Stimulated activated CD4-positive, alpha-beta T cell treated with anti-CD3 and anti-CD28 coated beads, Interleukin-12 subunit alpha, Interleukin-12 subunit beta, amount 100 ng/mL, for 4 hours (primary cell): ENCODE measurements at places on chromosomes 12 and 14.
A peak's percentile ranks its signal among the peaks of the same experiment; 100 is the strongest.

- DNase-seq: peak; percentile 50
These were observed 32.7 kb downstream of the VCPKMT start for GRCh38 chr14:50083467-50084337.

- no peak for DNase-seq
These were observed 8.9 kb upstream of the LIN7A start for GRCh38 chr12:80946591-80946990.

DNA sequence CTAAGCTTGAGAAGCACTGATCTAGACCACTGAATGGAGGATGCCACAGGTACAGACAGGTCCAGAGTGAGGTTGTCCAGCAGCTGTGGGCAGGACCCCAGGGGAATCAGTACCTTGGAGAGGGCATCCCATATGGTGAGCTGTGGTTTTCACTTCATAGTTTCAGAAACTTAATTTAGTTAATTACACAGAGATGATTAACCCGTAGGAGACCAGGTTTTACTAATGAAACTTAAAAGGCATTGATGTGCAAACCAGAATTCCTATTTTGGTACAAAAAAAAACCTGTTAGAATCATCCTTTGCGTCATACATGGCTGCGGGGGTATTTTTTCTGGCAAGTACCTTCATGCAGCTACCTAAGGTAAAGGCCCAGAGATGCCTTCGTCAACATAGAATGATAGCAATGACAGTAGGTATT lies 159.3 kb downstream of the DACT1 start:
- no peak for DNase-seq

GRCh38 chr12:64733857-64734256 lies 25.3 kb downstream of the GNS start:
- DNase-seq: no peak

DNA sequence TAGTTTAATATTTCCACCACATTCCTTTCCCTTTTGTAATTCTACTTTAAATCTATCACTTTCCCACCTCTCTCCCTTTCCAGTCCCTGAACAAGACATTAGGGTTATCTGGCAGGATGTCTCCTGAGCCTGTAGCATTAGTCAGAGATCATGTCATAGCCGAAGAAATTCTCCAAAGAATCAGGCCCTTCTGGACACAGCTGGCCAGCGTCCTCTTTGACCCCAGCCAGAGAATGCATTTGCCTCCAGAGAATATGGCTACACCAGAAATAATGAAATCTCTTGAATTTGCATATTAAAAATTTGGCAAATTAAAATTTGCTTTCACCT lies 56.7 kb downstream of the NTF3 start:
- DNase-seq: no peak

- peak; percentile 27 for DNase-seq
These were observed 8.3 kb downstream of the PROX2 start for GRCh38 chr14:74867673-74868072.

DNA sequence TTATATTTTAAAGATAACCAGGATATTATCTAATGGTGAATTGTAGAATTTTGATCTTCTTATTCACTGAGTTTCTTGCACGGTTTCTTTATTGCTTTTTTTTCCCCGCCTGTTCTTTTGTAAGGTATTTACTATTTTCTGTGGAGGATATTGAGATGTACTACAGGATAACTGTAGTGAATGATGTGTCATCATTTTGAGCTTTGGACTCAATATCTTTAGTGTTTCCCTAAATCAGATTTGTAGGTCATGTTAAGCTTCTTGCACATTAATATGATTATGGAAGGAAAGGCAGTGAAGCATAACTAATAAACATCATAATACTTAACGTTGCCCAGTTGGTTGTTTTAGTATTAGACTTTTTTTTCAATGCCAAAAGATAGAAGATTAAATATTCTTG lies 81.4 kb downstream of the FBXO33 start:
- DNase-seq: no peak

- DNase-seq: peak; percentile 37
These were observed 26.5 kb downstream of the ZBTB42 start for GRCh38 chr14:104827177-104828055.

GRCh38 chr14:93879362-93879983 lies 47.7 kb upstream of the FAM181A start:
- no peak for DNase-seq

DNA sequence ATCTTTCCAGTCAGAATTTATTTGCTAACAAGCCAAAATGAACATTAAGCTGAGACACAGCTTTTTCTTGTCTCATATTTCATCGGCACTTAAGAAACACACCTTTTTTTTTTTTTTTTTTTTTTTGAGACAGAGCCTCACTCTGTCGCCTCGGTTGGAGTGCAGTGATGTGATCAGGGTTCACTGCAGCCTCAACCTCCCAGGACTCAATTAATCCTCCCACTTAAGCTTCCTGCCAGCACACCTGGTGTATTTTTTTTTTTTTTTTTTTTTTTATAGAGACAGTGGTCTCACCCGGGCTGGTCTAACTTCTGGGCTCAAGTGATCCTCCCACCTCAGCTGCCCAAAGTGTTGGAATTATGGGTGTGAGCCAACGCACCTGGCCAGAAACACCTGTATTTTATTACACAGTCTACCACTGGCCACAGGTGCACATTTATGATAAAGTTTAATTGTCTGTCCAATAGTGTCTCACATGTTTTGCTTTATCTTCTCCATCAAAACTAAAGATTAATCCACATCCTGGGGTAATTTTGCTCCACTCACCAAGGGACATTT lies 62.7 kb downstream of the C2CD5 start:
- DNase-seq: no peak

- DNase-seq: no peak
These were observed 23.4 kb downstream of the EML1 start for GRCh38 chr14:99816642-99817041.

DNA sequence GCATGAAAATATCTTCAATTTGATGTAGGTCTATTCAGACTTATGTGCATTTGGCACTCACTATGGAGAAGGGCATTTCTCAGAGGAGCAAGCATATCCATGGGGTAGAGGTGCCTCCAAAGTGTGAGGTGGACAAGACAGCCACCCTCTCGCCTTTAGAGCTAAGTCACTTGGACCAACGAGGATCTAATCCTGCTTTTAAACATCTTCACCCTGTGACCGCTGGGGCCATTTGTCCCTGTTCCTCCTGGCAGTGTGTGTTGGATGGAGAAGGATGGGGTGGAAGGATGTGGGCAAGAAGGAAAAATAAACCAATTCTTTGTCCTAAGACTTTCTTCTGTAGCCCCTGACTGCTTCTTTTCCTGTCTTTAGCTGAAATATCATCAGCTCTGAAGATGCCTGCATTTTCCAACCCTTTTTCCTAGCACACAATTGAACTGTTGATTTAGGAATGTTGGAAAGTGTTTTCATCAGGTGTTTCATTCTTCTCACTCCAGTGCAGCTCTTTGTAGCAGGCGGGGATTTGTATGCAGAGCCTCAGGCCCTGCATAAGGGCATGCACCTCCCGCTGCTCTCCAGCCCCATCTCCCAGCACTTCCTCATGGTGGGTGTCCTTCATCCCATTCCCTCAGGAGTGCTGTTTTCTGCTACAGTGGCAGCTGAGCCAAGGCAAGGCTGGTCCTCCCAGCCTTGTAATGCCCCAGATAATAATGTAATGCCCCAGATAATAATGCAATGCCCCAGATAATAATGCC lies 5.3 kb downstream of the FGF6 start:
- DNase-seq: no peak

DNA sequence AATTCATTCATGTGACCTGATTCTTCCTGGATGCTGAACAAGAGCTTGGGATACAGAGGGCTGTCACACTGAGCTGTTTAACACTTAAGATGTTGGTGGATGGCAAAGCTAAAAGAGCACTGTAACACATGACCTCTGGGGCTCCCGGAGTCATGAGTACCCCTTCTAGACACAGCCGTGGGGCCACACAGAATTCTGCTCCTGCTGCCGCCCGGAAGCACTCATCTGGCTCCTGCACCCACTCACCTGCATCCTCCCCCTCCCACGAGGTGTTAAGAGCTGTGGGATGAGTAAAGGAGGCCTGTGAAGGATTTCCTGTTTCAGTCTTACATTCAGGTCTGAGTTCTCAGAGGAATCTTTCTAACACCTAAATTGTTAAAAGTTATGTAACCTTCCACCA lies 78.0 kb upstream of the SSTR1 start:
- DNase-seq: no peak

GRCh38 chr12:107503887-107504885 lies 181.4 kb upstream of the PWP1 start:
- no peak for DNase-seq

GRCh38 chr14:102594514-102595175 lies 2.2 kb downstream of the RCOR1 start:
- peak; percentile 47 for DNase-seq

DNA sequence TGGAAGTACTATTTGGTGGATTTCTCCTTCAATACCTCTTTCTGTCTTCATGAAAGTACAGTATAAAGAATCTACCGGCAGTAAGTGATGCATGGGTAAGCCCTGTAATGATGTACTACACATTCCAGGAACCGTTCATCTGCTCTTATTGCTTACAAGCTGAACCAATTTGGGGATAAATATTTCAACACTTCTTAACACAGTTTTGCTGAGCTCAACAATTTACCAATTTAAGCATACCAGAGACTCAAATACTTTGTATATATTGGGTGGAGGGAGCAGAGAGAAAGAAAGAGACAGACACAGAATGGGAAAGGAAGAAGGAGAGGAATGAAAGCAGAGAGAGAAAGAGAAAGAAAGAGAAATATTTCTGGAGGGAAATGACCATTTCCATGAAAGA lies 821.1 kb upstream of the FLRT2 start:
- no peak for DNase-seq

DNA sequence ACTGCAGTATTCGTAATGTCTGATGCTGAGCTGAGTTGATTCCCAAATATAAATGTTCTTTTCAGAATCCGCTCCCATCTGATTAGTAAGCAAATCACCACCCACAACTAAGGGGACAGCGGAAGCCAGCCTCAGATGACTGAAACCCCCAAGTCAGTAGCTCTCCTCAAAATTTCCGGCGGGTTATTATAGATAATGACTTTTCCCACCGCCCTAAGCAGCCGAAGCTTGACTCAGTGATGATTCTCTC lies 469 bp upstream of the LRFN5 start:
- no peak for DNase-seq

DNA sequence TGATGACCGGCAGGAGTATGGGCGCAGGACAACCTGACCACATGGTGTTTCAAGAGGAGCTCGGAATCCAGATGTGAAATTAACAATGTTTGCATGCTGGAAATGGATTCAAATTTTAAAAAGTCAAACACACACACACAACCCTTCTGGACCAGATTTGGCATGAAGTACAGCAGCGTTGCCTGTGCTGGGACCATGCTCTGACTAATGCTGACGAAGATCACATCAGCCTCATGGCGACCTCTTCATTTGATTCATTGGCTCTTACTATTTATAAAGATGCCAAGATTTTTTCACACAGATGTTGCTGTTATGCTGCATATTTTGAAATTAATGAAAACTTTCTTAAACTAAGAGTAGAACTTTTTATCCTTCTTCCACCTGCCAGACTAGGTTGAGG lies 926.6 kb upstream of the TMEM132C start:
- no peak for DNase-seq

DNA sequence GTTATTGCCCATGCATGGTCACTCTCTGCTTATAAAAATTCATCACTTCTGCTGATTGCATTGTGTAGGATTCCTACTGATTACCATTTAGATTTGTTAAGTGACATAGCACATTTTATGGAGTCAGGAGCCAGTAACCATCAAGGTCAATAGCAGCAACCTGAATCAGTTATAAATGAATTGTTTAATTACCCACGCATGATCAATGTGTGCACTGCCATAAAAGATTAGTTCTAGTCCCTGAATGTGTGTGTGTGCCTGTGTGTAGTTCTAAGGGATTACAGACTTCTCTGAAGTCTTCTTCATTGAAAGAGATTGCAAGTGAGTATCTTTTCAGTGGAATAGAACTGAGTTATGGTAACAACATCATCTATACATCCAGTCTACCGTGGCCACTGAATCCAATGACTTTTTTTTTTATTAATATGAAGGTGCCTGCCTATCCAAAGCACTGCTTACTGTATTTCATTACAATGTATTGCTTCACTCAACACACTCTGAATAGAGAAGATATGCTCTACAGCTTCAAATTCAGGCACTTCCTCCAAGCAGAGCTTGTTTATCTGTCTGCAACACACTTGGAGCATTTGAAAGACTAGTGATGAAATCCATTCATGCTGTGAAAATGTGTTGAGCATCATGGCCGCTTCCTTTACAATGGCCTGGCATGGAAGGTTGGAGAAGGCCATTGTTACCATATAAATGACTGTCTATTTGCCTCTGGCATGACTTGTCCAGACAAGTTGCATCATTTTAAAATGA lies 381.7 kb downstream of the DIO2 start:
- no peak for DNase-seq

- no peak for DNase-seq
These were observed 7.7 kb downstream of the SETD3 start for GRCh38 chr14:99472937-99473336.

DNA sequence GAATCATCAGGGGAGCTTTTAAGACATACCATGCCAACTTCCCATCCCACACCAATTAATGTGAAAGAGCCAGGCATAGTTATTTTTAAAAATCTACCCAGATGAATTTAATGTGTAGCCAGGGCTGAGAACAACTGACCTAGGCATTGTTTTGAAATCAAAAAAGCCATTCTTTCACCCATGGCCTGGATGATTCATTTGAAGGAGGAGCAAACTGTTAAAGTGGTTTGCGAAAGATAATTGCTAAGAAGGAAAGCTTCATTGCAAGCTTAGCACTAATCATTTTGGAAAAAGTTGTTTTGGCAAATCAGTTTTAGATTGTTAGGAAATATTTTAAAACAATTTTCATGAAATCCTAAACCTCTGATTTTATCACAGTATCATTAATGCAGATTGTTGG lies 2.1 kb upstream of the GTSF1 start:
- DNase-seq: no peak

DNA sequence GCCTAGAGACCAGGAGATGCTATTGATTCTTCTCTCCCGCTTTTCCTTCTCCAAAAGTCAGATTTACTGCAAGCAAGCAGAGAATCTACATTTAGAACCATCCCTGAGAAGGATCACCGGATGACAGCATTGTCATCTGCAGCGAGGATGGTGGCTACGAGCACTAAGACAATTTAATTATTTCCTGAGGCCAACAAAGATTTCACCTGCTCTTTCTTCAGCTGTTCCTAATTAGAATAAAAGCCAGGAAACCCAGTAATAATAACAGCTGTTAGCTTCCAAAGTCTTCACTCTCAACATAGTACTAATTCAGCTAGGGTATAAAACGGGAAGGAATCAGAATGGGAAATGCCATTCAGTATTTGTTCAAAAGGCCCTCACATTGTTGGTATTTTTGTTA lies 53.3 kb downstream of the TMTC1 start:
- no peak for DNase-seq

DNA sequence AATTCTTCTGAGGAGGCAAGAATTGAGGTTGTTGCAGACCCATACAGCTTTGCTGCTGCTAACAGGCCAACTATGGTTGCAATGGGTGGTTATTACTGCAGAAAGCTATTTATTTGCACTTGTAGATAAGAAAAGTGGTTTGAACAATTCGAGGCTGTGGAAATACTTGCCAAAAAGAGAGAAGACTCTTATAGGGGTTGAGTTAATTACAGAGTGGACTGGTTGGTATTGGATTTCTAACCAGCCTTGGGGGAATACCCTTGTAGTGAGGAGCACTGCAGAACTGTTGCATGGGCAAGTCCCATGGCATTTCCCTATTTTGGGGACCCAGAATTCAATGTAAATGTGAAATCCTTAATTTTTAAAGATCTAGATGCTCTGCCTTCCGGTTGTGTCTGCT lies 120.5 kb downstream of the KCNMB4 start:
- no peak for DNase-seq

GRCh38 chr12:113837528-113838296 lies 128.4 kb downstream of the RBM19 start:
- DNase-seq: no peak

GRCh38 chr12:57240926-57241401 lies 10.0 kb downstream of the STAC3 start:
- DNase-seq: no peak
